ENCODE measurements at places on chromosomes 11 and 22.

DNA sequence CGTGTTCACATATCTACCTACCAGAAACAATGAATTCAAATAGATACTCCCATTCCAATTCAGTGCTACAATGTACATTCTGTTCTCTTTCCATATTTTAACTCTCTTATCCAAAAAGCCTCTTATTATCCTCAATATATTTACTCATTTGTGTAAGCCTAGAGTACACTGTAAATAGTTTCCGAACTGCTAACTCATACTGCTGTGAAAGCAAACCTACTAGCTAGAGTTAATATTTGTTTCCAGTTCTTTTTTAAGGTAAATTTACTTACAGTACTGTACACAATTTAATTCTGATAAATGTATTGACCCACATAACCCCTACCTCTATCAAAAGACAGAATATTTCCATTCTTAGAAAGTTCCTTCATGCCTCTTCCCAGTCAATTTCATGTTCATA lies 71.8 kb downstream of the GRK3 start:
- no peak for DNase-seq

DNA sequence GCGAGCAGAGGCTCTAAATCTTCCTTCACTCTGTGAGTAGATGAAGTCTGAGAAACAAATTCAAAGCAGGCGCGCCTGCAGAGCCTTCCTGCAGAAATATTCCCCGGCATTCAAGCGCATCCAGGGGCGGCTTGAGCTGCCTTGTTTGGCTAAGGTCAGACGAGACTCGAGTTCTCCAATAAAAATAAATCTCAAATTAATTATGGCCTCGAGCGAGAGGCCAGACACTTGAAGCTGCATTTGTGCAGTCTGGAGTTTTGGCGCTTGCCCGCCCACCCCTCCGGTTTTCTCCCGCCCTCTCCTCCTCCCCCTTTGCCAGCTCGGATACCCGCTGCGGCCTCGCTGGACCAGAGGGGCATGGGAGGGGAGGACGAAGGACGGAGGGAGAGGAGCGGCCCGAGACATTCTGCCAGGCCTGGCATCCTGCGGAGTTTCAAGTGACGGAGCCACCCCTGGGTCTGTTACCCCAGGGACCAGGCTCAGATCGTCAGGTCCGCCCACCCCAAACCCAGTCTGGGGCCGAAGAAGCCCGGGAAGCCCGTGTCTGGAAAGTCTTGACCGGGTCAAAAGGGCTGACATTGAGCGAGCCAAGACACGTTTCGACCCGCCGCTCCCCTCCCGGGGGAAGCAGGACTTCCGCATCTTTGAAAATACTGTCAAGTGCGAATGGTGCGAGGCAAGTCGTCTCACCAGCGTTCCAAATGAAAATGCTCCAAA lies 3.8 kb upstream of the FLI1 start:
- DNase-seq = no peak

DNA sequence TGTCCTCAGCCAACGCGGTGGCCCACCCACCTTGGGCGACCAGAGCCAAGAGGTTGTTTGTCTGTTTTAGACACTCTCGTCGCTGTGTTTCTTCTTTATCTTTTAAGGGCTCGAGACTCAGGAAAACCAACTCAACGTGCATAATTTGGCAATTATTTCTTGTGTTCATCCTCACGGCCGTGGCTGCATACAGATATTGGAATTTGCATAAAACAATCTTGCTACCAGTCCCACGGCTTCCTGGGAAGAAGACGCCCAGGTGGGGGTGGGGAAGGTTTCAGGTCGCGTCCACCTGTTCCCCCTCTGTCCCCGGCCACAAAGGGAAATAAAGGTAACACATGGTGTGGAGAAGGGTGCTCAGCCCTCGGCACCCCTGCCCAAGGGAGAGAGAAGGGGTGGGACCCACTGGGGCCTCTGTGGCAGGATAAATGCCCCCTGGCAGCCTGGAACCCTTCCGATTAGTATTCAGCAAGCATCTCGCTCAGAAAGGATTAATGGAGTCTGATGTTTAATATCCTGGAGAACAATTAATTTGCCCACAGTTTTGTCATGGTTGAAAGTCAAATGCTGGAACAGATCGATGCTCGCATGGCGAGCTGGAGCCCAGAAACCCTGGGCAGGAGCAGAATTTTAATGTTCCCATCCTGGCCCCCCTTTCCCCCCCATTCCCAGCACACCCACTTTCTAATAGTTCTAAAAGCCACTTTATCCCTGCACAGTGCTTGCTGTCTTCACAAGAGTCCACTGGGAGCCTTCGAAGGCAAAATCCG lies 359.7 kb downstream of the MN1 start:
- no peak for DNase-seq

DNA sequence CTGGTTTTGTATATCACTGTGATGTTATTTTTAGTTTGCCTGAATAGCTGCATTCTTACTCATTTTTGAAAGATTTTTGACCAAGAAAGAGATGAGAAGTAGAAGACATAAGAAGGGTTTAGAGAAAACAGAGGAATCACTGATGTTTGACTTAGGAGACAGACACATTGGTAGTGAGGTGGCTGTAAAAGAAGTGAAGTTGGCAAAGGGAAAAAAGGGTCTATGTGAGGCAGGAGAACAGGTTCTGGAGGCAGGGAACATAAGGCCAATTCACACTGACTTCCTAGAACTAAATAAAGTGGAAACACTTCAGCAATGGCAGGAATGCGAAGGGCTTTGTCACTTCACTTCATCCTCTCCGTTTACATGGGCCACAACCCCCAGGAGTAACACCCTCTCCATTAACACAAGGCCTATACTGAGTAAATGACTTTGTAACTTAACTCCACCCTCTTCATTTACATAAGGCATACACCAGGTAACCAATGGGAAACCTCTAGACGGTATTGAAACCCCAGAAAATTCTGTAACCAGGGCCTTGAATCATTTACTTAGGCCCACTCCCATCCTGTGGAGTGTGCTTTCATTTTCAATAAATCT lies 36.5 kb downstream of the CTSC start:
- no peak for DNase-seq

DNA sequence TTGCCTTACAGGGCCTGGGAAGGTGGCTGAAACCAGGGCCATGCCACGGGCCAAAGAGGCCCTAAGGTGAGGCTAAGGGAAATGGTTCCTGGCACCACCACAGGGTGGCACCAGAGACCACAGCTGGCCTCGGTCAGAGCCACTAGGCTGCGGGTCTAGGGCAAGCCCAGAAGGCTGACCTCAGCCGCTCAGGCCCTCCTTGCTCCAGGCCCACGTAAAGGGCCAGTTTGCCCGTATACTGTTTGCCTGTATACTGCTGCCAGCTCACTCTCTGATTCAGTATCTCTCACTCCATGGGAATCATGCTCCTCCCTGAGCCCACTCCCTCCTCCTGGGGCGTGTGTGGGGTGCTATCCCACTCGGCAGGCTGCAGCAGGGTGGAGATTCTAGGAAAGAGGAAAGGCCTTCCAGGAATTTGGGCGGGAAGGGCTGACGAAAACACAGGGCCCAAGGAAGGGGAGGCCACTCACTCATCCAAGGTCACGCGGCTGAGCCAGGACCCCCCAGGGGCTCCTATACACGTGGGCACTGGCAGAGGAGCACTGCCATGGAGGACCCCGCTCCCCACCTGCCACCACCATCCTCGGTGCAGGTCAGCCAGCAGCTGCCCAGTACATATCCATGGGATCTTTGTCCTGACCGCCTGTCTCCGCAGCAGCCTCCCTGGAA lies 62.4 kb downstream of the NECTIN1 start:
- peak; percentile 58 for DNase-seq

DNA sequence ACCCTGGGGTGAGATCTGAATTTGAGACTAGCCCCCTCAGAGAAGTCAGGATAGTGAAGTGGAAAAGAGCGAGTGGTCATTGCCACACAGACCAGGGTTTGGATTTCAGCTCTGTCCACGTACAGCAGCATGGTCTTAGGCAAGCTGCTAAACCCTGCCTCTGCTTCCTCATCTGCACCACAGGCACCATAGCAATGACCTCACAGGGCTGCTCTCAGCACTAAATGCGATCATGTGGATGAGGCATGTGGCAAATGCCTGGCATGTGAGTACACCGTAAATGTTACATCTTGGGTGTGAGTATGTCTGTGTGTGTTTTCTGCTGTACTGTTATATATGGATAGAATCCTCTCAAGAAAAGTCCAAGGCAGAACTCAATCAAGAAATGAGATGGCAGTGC lies 15.8 kb downstream of the NAV2 start:
- peak; percentile 31 for DNase-seq

DNA sequence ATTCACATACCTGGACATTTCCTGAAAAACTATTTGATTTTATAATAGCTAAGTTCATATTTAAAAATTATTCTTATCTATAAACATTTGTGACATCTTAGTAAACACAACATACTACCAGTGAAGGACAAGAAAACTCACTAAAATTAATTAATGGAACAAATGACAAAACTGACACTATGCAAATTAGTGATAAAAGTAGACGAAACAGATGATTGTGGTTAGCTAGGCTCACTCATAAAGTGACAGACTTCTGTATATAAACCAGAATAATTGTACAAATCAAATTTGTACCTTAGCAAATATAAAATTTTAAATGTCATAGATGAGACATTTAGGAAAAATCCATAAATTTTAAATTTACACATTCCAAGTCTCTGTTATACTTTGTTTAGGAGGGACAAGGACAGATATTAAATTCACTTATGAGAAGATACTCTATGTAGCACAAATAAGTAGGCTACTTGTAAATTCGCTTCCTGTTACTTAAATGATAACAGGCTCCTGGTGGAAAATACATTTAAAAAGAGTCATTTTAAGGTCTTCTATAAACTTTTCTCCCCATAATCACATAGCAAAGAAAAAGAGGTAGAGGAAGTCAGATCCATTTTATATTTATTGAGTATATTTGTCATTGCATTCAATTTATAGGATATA lies 81.2 kb downstream of the KIF18A start:
- DNase-seq = no peak

DNA sequence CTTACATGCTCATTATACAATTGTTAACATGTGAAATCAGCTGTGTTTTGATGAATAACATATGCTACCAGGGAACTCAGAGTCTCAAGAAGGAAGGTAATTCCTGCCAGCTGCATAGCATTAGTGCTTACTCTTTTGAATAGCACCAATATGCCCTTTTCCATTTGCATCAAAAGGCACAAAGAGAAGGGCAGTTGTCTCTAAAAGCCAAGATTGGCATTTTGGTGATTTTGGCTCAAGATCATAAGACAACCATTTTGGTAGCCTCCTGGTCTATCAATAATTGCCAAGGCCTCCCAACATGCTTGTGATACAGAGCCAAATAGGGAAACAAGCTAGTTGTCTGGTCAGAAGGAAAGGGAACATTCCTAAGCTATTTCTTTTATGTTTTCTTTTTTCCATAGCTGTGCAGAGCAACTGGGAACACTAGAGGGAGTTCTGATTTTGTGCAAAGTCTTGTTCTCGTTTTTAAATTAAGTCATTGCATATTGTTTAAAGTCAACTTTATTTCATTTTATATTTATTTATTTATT lies 416.7 kb upstream of the CHORDC1 start:
- DNase-seq = no peak

GRCh38 chr11:89220684-89221339 lies 43.1 kb downstream of the TYR start:
- DNase-seq = no peak

DNA sequence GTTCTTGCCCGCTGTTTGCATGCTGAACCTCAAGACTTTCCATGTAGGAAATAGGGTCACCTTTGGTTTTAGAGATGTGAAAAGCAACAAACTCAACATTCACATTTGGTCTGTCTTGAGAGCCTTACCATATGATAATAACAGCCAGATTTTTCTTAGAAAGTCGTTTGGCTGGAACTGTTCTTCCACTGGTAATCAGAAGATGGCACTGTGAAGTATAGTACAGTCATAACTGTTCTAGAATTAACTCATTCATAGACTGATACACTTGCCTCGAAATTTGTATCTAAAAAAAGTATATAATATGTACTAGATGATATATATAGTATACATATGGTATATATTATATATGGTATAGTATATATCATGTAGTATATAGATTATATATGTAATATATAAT lies 12.3 kb downstream of the LUZP2 start:
- no peak for DNase-seq

DNA sequence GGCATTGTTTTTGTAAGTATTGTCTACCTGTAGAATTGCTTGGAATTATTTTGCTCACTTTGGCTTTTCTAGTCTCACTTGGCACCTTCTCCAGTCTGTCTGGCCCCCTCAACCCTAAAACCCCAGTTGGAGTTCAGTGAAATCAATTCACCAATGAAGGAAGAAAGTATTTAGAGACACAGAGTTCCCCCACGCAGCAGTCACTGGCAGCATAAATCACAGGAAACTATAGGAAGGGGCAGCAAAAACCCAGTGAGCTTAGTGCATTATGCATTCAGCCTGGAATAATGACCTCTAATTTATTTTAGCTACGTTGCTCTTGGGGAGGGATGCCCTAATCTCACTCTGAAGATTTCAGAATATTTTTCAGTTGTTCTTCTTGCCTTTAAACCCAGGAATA lies 204.7 kb upstream of the BLID start:
- no peak for DNase-seq

DNA sequence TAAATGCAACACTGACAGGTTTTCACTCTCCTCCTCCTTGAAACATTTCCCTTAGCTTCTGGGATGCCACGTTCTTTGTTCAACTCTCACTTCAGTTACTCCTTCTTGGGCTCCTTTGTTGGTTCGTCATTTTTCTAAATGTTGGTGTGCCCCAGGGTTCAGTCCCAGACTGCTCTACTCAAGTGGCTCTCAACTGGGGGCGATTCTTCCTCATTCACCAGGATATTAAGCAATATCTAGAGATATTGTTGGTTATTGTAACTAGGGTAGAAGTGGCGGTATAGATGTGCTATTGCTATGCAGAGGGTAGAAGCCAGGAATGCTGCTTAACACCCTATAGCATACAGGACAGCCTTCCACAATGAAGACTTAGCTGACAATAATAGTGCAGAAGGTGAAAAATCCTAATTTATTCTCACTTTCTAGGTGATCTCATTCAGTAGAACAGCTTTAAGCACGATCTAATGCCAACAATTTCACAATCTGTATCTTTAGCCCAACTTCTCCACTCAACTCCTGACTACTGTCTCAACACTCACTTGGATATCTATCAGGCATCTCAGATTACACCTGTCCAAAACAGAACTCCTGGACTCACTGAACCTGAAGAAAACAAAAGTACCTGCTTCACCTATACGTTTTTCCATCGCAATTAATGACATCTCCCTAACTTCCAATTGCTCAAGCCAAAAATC lies 4.6 kb downstream of the NUP160 start:
- no peak for DNase-seq

- peak; percentile 33 for DNase-seq
Measured at GRCh38 chr22:41094041-41094593, 1.7 kb downstream of the EP300 start.

- DNase-seq = no peak
Measured at GRCh38 chr22:29487426-29487986, 7.5 kb downstream of the NEFH start.

DNA sequence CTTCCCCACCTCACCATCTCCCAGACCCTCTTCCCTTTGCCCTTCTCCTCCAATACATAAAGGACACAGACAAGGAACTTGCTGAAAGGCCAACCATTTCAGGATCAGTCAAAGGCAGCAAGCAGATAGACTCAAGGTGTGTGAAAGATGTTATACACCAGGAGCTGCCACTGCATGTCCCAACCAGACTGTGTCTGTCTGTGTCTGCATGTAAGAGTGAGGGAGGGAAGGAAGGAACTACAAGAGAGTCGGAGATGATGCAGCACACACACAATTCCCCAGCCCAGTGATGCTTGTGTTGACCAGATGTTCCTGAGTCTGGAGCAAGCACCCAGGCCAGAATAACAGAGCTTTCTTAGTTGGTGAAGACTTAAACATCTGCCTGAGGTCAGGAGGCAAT lies 58.2 kb downstream of the TIMP3 start:
- no peak for DNase-seq

GRCh38 chr11:86497310-86497709 lies 122.6 kb downstream of the CCDC81 start:
- no peak for DNase-seq
